ENCODE measurements at places on chromosomes 6 and 20. TPM values are rescaled to one million over a fixed set of nuclear protein-coding genes. Genes with fewer than 3 reads are reported as not detected.

DNA sequence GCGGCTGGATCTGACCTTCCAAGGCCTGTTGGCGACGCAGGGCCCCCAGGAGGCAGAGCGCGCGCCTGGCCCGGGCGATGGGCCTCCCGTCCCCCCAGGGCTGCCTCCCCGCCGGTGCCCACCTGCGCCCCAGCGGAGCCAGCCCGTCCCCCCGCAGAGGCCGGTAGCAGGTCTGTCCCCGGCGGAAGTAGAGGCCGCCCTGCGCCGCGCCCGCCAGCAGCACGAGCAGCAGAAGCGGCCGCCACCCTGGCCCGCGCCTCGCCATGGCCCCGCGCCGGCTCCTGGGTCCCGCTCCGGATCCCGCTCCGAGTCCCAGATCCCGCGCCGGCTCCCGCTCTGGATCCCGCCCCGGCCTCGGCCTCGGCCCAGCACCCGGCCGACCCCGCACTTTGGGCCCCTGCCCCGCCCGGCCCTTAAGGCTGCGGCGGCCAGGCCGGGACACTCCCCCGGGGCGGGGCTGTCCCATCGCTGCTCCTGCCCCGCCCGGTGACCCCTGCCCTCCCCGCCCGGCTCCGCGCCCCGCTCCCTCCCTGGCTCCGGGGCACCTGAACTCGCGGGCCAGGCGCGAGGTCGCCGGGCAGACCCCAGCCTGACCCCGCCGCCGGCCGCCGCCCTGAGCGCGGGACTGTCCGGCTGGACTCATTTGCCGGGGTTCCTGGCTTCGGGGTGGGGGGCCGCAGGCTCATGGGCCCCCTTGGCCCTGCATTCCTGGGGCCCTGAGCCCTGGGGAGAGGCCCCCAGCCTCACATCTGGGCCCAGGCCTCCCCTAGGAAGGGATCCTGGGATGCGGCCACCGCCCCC is at the start of gene CTSZ:
CTSZ (minus strand) TSS at position 391 of the 801 bp plus-strand sequence; CDS start at position 265, 126 bp downstream.
- DNase-seq = peak; percentile 56

DNA sequence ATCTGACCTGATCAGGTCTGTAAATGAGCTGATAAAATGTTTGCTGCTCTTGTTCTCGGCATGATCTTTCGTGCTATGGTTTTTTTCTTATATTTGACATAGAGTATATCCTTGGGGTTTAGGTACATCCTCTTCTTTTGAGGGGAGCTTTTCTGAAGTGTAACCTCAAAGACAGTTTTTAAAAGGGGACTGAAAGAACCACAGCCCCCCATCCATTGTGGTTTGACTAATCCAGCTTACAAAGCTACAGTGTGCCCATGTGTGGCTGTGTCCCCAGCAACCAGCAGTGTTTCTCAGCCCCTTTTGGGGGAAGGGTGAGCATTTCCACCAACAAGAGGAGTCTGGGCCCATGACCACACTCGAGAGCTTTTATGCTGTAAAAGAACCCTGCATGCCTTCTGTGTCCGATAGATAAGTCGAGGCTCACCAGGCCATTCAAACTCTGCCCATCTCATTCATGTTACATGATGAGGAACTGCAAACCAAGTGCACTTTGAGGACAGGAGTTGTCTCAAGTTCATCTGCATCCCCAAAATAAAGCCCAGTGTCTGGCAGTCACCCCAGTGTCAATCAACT is 266.0 kb downstream of the SLC24A3 start:
- DNase-seq = no peak

- no peak for DNase-seq
Measured at GRCh38 chr6:111441678-111442243, 41.3 kb downstream of the REV3L start.

LAMP5 gene
- total RNA-seq = not detected
